ENCODE measurements at places on chromosomes 7 and 10. TPM values are rescaled to one million over a fixed set of nuclear protein-coding genes. Genes with fewer than 3 reads are reported as not detected.

GRCh38 chr10:96618653-96619052 is 31.8 kb upstream of the TM9SF3 start:
- DNase-seq: no peak

NANOS1 gene
- 5.4 TPM for total RNA-seq

DNA sequence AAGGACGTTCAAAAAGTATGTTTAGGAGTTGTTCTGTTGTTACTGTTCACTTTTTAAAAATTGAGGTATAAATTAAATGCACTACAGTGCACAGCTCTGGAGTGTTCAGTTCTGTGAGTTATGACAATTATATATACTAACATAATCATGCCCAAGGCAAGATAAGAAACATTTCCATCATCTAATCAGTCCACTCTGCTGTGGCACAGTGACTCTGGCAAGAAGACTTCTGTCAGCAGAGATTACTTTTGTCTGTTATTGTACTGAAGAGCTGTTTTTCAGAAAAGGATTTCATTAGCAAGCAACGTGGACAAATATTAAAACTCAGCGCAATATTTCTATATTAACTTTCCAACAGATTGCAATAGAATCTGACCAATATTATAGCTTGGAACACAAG is 32.0 kb downstream of the ICA1 start:
- no peak for DNase-seq

DNA sequence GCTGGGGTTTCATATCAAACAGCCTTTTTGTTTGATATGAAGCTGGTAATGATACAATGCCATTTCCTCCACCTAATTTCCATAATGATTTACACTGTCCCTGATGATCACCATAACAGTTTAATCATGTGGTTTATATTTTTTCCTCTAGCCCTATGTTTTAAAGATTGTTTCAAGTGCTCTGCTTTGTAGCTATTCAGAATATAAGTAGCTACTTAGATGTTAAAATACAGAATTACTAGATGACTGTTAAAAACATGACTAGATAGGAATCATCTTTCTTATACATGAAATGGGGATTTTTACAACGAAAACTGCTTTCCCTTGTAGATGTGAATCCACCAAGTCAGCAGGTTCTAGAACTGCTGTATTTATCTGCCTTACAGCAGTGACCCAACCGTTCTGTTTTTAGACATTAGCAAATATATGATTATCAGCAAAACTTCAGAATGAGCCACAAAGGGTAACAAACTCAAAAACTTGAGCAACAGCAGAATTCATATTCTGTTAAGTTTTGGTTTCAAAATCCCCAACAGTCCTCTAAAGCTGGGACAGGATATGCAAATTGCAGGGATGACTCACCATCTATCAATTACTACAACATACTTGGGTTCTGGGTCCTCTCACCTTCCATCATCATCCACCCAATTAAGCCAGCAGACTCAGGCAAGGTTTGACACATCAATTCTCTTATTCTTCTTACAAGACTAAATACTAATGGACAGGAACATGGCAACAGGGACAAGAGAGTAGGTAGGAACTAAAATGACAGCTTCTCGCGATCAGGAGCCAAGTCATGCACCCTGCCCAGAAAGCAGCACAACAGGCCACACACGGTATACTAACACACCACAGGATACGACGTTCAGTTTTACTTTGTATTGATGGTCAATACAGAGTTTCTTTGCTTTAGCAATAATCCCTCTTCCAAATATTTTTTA is 83.9 kb downstream of the PIP4K2A start:
- no peak for DNase-seq

SAMD9L gene
- total RNA-seq: 2.8 TPM

- DNase-seq: peak; percentile 73
Observed at GRCh38 chr7:43516581-43517342, 66.1 kb upstream of the STK17A start.

ENTPD1 gene
- total RNA-seq: not detected

APBB1IP gene
- total RNA-seq: not detected

DNA sequence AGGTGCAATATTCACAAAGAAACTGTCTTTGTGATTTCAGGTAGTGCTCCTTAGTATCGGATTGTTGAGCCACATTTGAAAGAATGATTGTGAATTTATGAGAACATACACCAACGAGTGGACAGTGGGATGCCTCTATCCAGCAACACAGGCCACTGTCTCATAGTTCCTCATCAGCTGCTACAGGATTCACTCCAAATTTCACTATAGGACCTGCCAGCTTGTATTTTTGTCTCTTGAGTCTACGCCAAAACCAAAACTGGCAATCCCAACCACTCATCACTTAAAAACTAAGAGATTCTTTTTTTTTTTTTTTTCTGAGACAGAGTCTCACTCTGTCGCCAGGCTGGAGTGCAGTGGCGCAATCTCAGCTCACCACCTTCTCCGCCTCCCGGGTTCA is 964.5 kb downstream of the CNTNAP2 start:
- DNase-seq: no peak

- DNase-seq: no peak
Observed at GRCh38 chr7:146565872-146566271, 449.3 kb downstream of the CNTNAP2 start.

R3HCC1L gene
- total RNA-seq: 15.3 TPM

- no peak for DNase-seq
Observed at GRCh38 chr10:69506487-69506833, 55.2 kb downstream of the TSPAN15 start.

SCIN gene
- 1.6 TPM for total RNA-seq

GRCh38 chr7:134362587-134363483 is 46.1 kb upstream of the SLC35B4 start:
- DNase-seq: no peak

DNA sequence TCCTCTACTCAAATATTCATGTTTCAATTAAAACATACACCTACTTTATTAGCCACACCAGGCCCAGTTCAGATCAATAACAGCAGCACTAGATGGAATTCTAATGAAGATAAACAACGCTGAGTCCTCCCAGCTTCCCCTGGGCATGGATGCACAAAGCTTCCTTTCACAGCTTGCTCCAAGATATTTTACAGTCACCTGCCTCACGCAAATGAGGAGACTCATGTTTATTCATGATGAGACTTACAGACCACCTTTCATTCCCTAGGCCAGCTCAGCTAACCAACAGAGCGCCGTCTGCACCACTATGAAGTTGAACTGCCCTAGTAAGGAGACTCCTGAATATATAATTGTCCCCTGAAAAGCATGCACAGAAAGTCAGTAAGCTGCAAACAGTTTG is 283.0 kb upstream of the AOAH start:
- DNase-seq: no peak

DNA sequence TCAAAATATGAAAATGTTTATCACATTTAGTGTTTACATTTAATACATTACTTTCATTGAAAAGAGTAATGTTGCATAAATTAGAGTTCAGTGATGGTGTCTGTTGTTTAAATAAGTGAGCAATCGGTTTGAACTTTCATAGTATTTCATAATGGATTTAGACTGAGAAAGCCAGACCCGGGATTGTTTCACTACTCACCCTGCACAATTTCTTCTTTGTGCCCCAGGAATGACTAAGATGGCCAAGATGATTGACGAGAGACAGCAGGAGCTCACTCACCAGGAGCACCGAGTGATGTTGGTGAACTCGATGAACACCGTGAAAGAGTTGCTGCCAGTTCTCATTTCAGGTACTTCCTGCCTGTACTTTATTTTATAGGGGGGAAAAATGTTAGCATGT is 74.6 kb downstream of the VCL start:
- peak; percentile 80 for DNase-seq

DNA sequence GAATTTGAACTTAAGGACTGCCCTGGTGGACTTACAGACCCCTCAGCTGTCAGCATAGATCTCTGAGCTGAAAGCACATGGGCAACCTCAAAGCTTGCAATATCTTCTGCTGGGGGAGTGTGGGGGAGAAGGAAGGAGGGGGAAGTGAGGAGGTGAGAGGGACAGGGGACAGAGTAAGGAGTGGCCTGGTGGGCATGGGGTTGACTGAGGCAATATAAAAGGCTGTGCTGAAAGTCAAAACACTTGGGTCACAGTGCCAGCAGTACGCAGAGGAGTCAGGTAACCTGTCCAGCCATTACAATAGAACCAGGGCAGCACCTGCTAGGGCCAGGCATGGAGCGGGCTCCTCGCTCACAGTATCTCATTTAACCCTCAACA is 43.2 kb downstream of the PPP1R3C start:
- DNase-seq: no peak

Data from PC-3 (cell line).